ENCODE measurements at places on chromosomes 4 and X.
A peak's percentile ranks its signal among the peaks of the same experiment; 100 is the strongest.

DNA sequence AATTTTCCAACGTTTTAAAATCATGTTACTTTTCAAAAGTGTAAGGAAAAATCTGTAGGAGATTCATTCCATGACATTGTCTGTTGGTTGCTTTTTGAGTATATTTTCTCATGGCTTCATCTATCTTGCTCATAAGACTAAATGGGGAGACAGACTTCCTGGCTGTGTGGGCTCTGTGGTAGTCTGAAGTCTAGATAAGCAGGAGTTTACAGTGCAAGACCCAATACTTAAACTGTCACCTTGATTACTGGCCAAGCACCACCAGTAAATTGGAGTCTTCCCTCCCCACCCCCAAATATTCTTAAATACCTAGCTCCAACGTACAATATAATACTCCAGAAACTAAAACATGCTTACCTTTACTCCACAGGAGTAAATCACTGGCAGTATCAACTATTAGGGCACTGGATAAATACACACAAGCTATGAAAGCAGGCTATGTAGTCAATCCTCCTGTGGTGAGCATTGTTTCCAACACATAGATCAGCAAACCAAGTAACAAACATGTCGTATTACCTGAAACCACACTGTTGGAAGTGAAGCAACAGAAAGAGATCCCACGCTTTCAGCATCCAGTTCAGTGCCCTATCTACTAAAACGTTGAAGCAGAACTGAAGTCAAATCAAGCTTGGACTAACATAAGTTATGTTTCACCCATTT lies 6.2 kb downstream of the HNRNPD start:
- DNase-seq = no peak

GRCh38 chrX:48278958-48279357 lies 23.8 kb downstream of the SSX1 start:
- no peak for DNase-seq

DNA sequence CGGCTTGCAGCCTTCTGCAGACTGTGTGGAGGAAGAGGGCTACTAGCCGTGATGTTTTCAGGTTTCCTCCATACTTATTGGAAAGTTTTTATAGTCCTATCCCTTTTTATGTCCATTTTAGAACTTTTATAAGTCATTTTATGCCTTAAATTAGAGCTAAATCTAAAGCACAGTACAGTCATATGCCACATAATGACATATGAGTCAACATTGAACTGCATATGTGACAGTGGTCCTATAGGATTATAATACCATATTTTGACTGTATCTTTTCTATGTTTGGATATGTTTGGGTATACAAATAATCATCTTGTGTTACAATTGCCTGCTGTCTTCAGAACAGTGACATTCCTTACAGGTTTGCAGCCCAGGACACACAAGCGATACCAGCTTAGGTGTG lies 200.2 kb downstream of the SPRY1 start:
- DNase-seq = no peak

GRCh38 chr4:61246034-61246433 lies 45.9 kb downstream of the ADGRL3 start:
- DNase-seq = no peak

- DNase-seq = no peak
These were observed 183.0 kb upstream of the HAND2 start for GRCh38 chr4:173713026-173713425.

DNA sequence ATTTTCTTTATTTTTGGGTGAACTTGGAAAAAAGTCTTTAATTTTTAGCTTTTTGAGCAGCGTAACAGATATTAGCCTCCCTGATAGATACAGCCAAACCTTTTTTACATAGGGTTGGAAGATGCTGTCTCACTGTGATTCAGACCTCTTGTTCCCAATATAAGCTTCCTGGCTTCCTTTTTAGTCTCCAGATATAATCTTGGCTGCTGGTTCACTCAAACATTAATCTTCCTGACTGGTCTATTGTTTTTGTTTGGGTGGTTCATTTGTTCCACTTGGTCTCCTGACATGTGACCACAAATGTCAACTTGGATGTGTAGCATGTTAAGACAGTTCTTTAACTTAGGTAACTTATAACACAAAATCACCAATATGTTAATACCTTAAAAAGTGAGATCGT lies 23.0 kb downstream of the RPA4 start:
- no peak for DNase-seq

GRCh38 chr4:38024206-38024509 lies 64.0 kb downstream of the PTTG2 start:
- DNase-seq = no peak

DNA sequence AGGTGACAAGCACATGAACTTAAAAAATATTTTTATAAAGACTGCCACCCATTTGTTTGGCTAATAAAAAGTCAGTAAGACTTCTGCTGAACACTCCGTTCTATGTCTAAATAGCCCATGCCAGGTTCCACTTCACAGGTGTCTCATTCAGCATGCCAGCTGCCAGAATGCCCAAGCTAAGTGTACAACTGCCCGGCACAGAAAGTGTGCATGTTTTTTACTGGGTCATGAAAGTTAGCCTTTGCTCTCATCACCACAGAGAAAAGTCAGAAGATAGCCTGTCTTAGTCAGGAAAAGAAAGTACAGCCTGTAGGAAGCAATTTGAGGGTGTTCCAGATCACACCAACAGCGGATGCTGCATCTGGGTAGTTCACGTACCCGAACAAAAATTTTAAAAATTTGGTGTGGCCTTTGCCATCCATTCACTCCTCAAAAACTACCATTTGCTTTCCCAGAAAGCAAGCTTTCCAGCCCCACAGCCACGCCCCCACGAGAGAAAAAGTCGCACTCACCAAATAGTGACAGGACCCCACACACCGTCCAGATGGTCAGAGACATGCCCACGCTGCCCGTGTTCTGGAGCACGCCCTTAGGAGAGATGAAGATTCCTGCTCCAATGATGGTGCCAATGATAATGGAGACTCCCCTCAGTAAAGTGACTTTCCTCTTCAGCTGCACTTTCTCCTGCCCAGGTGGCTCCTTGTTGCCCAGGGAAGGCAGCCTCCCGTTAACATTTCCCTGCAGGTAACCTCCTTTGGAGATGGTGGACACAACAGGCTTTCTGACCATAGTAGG lies 671 bp downstream of the SLC7A11 start:
- DNase-seq = peak; percentile 8

DNA sequence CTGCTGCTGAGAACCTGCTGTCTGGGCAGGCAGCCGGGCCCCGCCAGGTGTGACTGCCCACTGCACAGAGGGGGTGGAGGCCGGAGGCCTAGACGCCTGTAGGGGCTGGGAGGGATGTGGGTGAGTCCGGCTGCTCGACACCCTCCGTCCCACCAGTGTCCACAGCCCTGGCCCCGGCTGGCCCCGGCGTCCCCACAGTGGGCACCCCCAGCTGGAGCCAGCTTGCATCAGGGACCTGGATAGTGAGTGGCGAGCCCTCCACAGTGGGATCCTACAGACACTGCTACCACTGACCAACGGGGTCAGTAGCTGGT lies 34.7 kb upstream of the SPON2 start:
- no peak for DNase-seq

GRCh38 chr4:48380583-48381167 lies 39.3 kb downstream of the SLAIN2 start:
- DNase-seq = peak; percentile 36

DNA sequence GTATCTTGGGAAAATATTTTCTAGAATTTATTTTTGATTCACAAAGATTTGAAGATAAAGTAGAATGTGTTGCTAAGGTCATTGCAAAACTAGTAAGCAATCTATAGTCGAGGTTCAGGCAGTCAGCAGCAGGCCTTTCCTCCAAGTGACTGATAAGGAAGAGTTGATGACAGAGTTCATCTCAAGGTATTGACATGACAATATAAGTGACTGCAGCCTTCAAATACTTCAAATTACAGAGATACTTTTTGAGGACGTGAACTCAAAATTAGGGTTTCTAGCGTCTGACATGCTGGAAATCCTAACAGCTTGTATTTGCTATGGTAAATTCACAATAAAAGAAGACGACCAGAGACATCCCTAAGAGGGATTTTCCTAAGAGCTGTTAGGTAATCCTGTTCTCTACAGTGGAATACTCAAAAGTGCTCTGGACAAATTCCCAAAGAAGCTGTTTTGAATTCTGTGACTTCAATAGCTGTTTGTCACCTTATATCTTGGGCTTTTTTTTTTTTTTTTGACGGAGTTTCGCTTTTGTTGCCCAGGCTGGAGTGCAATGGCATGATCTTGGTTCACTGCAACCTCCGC lies 7.4 kb downstream of the ARHGAP10 start:
- DNase-seq = no peak

DNA sequence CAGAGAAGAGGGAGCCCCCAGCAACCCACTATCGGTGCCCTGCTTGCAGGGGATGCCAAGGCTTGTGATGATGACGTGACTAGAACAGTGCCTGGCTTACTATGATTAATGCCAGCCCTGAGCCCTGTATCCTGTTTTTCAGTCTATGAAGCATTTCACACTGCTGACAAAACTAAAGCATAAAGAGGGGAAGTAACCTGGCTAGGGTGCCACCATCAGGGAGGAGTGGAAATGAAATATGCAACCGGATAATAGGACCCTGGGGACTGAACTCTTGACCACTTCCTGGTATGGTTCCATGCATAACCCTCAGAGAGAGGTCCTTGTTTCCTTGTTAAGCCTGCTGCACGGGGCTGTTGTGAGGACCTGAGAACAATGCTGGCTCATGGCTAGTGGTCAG lies 50.3 kb downstream of the MED28 start:
- no peak for DNase-seq

GRCh38 chrX:143683486-143683885 lies 37.1 kb downstream of the SPANXN2 start:
- DNase-seq = no peak

DNA sequence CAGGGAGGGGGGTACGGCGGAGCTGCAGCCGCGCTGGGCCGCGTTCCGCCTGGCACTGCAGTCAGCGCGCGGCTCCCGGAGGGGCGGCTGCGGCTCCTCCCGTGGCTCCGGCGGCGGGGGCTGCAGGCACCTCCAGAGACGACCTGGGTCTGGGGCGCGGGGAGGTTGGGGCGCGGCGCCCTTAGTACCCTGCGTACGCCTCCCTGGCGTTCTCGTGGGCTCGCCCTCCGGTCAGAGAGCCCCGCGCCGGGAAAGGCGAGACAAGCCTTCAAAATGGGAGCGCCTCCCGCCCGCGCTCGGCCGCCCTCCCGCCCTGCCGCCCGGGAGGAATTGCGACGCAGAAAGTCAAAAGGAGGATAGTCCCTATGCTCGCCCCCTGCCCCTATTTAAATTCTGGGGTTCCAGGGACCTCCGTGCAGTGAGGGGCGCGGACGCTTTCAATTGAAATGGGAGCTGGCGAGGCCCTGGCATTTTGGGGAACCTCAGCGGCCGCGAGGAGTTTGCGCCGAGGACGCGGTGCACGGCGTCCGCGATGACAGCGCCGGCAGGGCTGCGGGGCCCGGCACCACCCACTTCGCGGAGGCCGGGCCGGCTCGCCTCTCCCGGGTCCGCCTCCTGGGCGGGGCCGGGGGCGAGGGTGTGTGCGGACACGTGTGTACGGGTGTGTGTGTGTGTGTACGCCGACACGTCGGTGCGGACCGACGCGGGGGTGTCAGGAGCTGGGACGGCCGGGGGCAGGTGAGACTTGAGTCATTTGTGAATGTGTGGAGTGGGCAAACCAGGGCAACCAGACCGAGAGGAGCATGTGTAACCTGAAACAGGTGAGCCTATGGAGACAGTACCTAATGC lies 544 bp downstream of the HERC3 start:
- peak; percentile 86 for DNase-seq

DNA sequence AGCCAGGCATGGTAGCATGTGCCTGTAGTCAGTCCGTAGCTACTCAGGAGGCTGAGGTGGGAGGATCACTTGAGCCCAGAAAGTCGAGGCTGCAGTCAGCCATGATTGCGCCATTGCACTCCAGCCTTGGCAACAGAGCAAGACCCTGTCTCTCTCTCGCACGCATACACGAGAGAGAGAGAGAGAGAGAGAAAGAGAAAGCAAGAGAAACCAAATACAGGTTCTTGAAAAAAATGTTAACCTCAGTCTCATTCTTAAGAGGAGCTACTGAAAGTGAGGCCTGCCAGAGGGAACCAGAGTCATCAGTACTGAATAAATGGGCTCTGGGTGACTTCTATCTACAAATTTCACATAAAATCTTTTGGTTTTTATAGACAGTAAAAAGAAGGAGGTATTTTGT lies 42.9 kb downstream of the KIAA0232 start:
- DNase-seq = no peak

GRCh38 chrX:40632199-40632598 lies 9.0 kb downstream of the MPC1L start:
- DNase-seq = no peak

GRCh38 chrX:94178145-94178788 lies 504.3 kb downstream of the FAM133A start:
- peak; percentile 27 for DNase-seq

GRCh38 chrX:16278927-16279326 lies 111.6 kb downstream of the MAGEB17 start:
- no peak for DNase-seq

GRCh38 chr4:7467471-7467870 lies 32.7 kb upstream of the PSAPL1 start:
- DNase-seq = no peak

GRCh38 chr4:95898226-95898625 lies 58.3 kb downstream of the PDHA2 start:
- DNase-seq = no peak

- DNase-seq = peak; percentile 60
These were observed 201.4 kb downstream of the CCNG2 start for GRCh38 chr4:77358315-77358928.

DNA sequence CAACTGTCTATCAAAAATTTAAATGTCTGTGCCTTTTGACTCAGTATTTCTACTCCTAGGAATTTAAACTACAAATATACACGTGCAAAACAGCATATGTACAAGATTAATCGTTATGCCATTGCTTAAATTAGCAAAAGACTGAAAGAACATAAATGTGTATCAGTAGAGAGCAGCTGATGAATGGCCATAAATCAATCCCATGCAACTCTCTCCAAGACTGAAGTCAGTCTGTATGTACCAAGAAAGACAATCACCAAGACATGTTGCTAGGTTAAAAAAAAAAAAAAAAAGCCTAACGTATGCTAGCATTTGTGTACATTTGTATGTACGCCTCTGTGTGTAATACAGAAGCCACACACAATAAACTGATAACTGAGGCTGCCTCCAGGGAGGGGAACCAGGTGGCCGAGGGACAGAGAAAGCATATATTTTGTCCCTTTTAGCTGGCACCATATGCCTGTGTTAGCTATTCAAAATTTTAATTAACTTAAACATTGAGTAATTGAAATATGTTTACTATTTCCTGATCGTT lies 130.7 kb downstream of the SH3KBP1 start:
- no peak for DNase-seq

DNA sequence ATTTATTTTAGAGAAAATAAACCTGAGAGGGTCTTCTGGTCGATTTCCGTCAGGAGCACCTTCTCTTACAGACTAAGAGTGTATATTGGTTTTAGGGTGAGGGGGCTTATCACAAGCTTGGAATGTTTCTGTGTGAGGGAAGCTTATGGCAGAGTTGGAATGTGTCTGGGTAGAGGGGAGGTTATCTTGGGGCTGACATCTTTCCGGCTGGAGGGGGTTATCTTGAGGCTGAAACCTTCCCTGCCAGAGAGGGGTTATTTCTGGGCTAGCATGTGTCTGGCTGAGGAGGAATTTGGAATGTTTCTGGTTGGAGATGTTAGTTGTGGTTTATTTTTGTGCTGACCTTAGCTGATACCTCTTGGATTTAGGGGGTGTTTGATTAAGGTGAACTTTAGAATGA lies 1312.1 kb downstream of the ADGRL3 start:
- no peak for DNase-seq
